CD4-positive, alpha-beta T cell treated with Interleukin-4 for 4 hours (primary cell): ENCODE measurements at places on chromosomes 13 and 19.

GRCh38 chr19:7230826-7231225 is 63.4 kb downstream of the INSR start:
- DNase-seq = no peak

DNA sequence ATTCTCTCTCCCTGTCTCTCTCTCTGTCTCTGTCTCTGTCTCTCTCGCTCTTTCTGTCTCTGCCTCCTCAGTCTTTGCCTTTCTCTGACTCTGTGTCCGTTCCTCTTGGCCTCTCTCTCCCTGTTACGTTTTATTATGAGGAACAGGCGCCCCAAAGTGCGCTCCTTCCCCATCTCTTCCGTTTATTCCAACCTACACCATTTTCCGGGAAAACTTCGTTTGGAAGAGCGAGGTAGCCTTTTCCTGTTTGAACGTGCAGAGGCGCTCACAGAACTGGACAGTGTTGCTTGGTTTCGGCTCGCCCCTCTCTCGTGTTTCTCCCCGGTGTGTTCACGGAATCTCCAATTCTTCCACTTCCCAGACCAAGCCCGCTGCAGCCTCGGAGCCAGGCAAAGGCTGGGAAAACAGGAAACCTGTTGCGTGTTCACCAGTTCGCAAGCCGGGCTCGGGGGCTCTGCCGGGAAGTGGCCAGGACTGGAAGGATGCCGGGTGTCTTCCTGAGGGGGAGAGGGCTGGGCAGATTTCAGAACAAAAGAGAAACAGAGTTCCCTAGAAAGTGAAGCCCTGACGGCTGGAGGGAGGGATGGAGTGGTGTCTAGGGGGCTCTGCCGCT is 605 bp downstream of the TMEM255B start:
- DNase-seq = no peak

DNA sequence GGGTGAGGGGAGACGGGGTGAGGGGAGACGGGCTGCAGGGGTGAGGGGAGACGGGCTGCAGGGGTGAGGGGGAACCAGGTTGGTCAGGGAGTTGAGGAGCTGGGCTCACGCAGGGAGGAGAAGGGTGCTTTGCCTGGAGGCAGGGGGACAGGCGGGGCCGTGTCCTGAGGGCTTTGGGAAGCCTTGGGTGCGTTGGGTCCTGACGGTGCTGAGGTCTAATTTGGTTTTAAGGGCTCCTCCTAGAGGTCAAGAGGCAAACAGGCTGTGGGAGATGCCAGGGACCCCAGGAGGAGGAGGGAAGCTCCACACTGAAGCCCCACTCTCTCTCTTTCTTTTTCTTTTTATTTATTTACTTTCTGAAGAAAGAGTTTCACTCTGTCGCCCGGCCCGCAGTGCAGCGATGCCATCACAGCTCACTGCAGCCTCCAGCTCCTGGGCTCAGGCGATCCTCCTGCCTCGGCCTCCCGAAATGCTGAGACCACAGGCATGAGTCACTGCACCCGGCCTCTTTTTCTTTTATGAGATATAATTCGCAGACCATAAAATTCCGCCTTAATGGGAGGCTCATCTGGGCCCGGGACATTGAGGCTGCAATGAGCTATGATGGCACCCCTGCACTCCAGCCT is 9.3 kb upstream of the MISP start:
- no peak for DNase-seq

DNA sequence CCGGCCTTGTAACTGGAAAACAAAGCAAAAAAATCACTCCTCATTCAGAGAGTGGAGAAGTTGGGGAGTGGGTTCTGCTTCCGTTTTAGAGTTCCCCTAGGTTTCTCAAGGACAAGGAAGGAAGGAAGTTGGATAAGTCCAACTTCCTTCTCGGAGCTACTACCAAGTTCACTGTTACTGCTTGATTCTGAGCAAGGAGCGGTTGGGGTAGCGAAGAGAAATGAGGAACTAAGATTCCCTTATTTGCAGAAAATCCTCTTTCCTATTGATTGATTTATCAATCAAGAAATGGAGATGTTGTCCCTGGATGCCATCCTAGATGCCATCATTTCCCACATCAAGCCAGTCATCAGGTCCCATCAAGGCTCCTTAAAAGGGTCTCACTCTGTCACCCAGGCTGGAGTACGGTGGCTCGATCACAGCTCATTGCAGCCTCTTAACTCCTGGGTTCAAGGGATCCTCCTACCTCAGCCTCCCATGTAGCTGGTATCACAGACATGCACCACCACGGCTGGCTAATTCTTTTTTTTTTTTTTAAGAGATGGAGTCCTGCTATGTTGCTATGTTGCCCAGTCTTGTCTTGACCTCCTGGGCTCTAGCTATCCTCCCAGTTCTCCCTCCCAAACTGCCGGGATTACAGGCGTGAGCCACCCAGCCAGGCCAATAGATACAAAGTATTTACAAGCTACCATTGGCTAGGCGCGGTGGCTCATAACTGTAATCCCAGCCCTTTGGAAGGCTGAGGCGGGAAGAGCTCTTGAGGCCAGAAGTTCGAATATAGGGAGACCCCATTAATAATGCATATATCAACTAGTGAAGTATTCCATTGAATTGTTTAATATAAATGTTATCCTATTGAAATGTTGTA is 809 bp upstream of the B9D2 start:
- no peak for DNase-seq

GRCh38 chr13:61777899-61778298 is 362.2 kb upstream of the PCDH20 start:
- DNase-seq = no peak

GRCh38 chr13:51308781-51309180 is 30.7 kb upstream of the SERPINE3 start:
- DNase-seq = no peak

GRCh38 chr19:46915386-46915785 is 54.6 kb downstream of the ARHGAP35 start:
- no peak for DNase-seq

- DNase-seq = no peak
Measured at GRCh38 chr19:7104747-7105447, 35.4 kb downstream of the ZNF557 start.

DNA sequence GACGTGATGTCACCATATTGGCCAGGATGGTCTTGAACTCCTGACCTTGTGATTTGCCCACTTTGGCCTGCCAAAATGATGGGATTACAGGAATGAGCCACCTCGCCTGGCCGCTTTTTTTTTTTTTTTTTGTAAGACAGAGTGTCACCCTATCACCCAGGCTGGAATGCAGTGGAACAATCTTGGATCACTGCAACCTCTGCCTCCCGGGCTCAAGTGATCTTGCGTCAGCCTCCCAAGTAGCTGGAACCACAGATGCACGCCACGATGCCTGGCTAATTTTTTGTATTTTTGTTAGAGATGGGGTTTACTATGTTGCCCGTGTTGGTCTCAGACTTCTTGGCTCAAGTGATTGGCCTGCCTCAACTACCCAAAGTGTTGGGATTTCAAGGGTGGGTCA is 28.9 kb upstream of the ZNF808 start:
- DNase-seq = no peak

DNA sequence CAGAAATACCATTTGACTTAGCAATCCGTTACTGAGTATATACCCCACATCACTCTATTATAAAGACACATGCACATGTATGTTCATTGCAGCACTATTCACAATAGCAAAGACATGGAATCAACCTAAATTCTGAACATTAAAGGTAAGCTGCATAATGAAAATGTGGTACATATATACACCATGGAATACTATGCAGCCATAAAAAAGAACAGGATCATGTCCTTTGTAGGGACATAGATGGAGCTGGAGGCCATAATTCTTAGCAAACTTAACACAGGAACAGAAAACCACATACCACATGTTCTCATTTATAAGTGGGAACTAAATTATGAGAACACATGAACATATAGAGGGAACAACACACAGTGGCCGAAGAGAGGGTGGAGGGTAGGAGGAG is 85.2 kb downstream of the NDFIP2 start:
- DNase-seq = no peak
